ENCODE measurements at places on chromosomes 6 and 20.

- DNase-seq, result no peak
These were observed 165.0 kb downstream of the TBC1D7 start for GRCh38 chr6:13163161-13163944.

GRCh38 chr20:19021406-19022117 lies 190.9 kb upstream of the SLC24A3 start:
- DNase-seq, result no peak

GRCh38 chr6:149683256-149683859 lies 34.5 kb downstream of the LATS1 start:
- no peak for DNase-seq

DNA sequence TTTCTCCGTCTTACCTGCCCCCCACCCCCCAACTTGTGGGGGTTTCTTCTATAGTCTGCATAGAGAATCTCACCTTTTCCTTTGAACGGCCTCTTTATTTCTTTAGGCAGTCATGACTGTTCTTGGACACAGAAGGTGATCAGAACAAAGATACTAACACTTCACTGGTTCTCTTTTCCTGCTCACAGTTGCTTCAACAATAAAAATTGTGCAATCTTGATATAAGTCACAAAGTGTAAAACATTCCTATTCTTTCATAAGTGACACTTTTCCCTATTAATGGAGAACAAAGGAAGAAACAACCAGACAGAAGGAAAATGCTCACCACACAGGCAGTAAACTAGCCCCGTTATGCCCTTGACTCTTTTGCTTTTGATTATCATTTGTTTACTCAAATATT lies 238.4 kb upstream of the QKI start:
- no peak for DNase-seq

- DNase-seq, result no peak
These were observed 3.1 kb upstream of the PCNA start for GRCh38 chr20:5122873-5123260.

GRCh38 chr20:60477958-60478357 lies 519.7 kb downstream of the CDH26 start:
- DNase-seq, result no peak

- no peak for DNase-seq
These were observed 270.2 kb upstream of the SLC35B3 start for GRCh38 chr6:8705435-8706020.

- no peak for DNase-seq
These were observed 34.6 kb downstream of the STK35 start for GRCh38 chr20:2136275-2136674.

GRCh38 chr6:122845916-122846612 lies 57.0 kb downstream of the SMPDL3A start:
- no peak for DNase-seq

- no peak for DNase-seq
These were observed 389.6 kb upstream of the JAG1 start for GRCh38 chr20:11063444-11063843.

- no peak for DNase-seq
These were observed 33.0 kb upstream of the LRRN4 start for GRCh38 chr20:6086868-6087267.

GRCh38 chr6:33786736-33787135 lies 2.2 kb downstream of the LEMD2 start:
- DNase-seq, result no peak

GRCh38 chr6:21331235-21331634 lies 262.3 kb upstream of the SOX4 start:
- no peak for DNase-seq

- DNase-seq, result no peak
These were observed 218.4 kb upstream of the GGTLC1 start for GRCh38 chr20:24206995-24207394.

- DNase-seq, result no peak
These were observed 35.9 kb upstream of the PRL start for GRCh38 chr6:22332711-22333110.

- DNase-seq, result no peak
These were observed at the start of gene PCK1 for GRCh38 chr20:57560554-57561355. Gene PCK1 (plus strand): TSS chr20:57561110. CDS start chr20:57561412, 302 bp downstream.

- no peak for DNase-seq
These were observed 511.8 kb upstream of the JARID2 start for GRCh38 chr6:14734052-14734415.

- DNase-seq, result no peak
These were observed 51.9 kb upstream of the EDN1 start for GRCh38 chr6:12238219-12238618.

GRCh38 chr6:42566614-42567208 lies 2.9 kb downstream of the UBR2 start:
- no peak for DNase-seq

GRCh38 chr6:107736713-107737396 lies 87.3 kb downstream of the SCML4 start:
- no peak for DNase-seq

GRCh38 chr20:46065691-46066090 lies 24.1 kb downstream of the NCOA5 start:
- no peak for DNase-seq

DNA sequence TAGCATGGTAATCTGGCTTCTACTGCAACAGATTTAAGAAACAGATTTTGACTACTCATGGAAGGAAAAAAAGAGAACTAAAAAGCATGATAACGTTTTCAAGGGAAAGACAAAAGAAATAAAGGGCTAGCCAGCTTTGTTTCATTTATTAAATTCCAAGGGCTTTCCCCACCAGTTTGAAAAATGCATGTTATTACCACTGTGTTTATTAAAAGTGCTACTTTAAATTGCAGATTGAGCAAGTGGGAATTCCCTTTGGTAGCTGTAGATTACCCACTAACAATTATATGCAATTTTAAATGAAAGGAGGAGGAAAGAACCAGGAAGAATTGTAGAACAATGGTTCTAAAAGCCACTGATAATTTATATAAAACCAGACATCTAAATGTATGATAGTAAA lies 40.6 kb upstream of the NHSL1 start:
- no peak for DNase-seq

GRCh38 chr6:80502871-80503270 lies 396.4 kb downstream of the BCKDHB start:
- DNase-seq, result no peak

DNA sequence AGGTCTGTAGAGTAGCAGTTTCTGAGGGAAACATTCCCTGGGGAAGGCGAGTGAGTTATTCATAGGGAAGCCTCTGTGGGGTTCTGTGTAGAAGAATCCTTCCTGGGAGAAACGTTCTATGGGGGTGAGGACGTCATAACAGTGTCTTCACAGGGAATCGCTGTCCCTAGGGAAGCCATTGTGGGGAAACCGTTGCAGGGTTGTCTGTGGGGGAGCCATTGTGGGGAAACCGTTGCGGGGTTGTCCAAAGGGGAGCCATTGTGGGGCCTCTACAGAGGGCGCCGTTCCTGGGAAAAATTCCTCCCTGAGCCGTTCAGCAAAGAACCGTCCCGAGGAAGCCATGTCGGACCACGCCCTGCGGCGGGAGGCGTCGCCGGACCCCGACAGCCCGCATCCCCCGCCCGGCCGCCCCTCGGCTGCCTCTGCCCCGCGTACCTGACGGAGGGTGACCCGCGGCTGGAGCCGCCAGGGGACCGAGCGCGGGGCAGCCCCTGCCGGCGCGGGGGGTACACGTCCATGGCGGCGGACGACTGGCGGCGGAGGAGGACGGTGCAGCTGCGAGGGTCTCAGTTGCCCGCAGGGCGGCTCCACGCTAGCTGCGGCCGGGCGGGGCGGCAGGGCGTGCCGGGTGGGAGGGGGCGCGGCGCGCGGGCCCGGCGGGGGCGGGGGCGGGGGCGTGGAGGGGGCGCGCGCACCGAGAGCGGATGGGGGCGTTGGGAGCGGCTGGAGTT lies at the start of gene DNAAF9:
Gene DNAAF9, minus strand, starts transcription at position 630 of the 731 bp plus-strand sequence. Its CDS starts 112 bp downstream, at position 518.
- DNase-seq, result peak; percentile 66

DNA sequence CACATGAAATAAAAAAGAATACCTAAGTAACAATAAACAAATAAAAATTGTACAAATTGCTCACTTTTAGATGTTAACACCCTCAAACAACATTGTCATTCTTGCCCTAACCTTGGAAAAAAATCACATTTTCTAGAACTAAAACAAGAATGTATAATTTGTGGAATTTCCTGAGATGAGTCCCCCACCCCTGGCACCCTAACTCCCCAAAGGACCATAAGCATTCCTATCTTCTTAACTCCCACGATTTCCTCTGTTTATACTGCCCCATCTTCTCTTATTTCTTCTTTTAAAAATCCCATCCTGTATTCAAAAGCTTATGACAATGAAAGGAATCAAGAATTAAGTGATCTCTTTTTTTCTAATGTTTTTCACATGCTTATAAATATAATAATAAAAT lies 70.9 kb downstream of the IBTK start:
- no peak for DNase-seq

- no peak for DNase-seq
These were observed 405 bp downstream of the RALGAPA2 start for GRCh38 chr20:20712004-20712473.

GRCh38 chr6:96304997-96305396 lies 216.6 kb upstream of the UFL1 start:
- no peak for DNase-seq

DNA sequence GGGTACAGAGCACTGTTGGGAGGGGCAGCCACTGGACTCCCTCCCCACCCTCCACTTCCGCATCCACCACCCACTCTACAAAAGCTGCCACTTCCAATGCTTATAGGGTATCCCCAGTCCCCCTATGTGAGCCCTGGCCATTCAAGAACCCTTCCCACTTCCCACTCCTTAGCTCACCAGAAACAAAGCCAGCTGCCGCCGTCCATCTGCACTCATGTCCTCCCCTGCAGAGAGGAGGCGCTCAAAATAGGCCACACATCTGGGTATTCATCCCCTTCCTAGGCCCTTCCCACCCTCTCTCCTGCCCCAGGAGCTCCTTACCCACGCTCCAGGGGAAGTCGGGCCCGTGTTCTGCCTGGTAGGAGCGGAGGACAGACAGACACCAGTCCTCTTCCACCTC lies 6.5 kb upstream of the LY6G5C start:
- no peak for DNase-seq

GRCh38 chr6:37056439-37057127 lies 51.1 kb downstream of the FGD2 start:
- DNase-seq, result no peak

DNA sequence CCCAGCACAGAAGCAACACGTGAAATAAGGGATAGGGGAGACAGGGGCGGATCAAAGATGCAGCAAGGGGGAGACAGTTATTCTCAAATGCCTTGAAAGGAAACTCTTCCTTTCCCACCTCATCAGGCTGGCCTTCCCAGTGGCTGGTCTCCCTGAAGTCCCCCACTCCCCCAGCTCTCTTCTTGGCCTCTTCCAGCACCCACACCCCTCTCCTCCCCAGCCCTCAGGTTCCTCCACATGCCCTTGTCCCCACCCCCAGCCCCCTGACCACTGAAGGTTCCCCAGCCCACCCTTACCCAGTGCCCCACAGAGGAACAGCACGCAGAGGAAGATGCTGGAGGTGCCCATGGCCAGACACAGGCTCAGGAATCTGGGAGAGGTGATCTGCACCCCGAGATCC lies 1.7 kb upstream of the LY6G6D start:
- no peak for DNase-seq

DNA sequence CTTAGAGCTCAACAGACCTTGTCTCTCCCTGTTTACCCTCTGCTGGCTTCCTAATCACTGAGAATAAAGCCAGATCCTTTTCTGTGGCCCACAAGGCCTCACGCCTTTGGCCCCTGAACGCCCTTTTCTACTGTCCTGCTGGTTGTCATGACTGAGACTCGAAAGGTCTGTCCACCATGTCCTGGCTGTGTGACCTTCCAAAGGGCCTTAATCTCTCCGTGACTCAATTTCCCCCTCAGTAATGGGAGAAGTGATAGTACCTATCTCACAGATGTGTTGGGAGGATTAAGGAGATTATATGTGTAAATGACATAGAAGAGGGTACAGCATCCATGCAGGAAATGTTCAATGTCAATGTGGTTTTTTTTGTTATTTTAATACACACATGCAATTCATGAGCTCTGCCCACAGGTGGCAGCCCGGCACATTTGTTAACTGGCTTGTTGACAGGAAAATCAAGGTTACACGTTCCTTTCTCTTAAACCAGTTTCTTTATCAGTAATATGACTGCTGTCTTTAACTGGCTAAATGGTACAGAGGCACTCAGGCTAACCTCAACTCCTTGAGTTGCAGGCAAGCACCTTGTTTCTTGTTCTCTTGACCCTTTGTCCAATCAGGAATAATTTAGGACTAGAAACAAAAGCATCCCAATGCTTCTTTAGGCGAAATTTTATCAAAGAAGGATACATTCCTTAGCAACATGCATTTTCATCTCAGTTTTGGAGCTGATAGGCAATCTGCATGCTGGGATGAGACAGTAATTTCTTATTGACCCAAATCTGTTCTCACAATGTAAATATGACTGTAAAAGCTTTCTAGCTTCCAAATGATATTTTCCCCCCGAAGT lies 16.6 kb downstream of the SLC22A1 start:
- DNase-seq, result peak; percentile 47

GRCh38 chr6:46199387-46199786 lies 28.6 kb upstream of the ENPP5 start:
- no peak for DNase-seq

DNA sequence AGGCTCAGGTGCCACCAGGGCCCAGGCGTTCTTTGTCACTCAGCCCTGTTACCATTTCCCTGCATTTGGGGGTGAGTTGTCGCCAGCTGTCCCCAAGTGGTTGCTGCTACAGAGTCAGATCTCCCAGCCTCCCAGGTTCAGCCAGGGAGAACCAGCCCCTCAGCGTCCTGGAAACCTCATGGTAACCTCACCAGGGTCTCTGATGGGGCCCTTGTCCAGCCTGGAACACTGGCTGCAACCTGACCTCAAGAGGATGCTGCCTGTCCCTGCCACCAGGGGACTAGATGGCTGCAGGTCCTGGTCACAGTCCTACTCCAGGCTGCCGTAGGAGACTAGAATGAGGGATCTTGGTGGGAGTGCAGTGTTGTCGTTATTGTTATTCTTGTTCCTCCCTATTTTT lies 228.3 kb upstream of the PDE10A start:
- no peak for DNase-seq

DNA sequence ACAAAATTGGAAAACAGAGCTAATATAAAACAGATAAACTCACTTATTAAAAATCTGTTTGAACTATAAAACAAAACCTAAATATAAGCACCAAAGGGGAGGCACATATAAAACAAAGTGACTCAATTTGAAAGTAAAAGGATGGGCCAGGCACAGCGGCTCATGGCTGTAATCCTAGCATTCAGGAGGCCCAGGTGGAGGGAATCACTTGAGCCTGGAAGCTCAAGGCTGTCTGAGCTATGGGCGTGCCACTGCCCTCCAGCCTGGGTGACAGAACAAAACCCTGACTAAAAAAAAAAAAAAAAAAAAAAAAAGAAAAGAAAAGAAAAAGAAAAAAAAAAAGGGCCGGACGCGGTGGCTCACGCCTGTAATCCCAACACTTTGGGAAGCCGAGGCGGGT lies 31.1 kb upstream of the SMAP1 start:
- no peak for DNase-seq

- no peak for DNase-seq
These were observed 43.9 kb downstream of the SPATA2 start for GRCh38 chr20:49871391-49871948.

GRCh38 chr20:47734870-47735269 lies 50.4 kb downstream of the SULF2 start:
- DNase-seq, result no peak
